ENCODE measurements at places on chromosomes 2 and 18.

DNA sequence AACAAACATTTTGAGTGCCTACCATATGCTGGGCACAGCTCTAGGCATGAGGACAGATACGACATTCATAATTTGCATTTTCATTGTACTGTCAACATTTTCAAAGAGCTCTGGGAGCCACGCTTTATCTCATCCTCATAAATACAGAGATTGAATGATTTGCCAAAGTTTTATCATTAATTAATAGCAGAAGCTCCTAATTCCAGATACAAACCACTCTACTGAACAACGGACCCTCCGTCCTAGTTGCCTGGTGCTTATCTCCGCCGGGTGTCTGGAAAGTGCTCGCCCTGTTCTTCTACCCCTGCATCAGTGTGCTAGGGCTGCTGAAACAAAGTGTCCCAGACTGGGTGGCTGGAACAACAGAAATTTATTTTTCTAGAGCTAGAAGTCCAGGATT is 23.8 kb downstream of the SERTAD2 start:
- DNase-seq, result no peak

GRCh38 chr2:157837851-157838441 is 38.2 kb downstream of the ACVR1 start:
- DNase-seq, result no peak

- no peak for DNase-seq
Measured at GRCh38 chr2:24181849-24182248, 7.0 kb downstream of the FAM228A start.

- DNase-seq, result no peak
Measured at GRCh38 chr18:69152436-69152835, 248.3 kb upstream of the DOK6 start.

GRCh38 chr2:157727693-157728092 is 99.0 kb upstream of the ACVR1C start:
- DNase-seq, result no peak

GRCh38 chr2:220002251-220002650 is 374.8 kb downstream of the SLC4A3 start:
- no peak for DNase-seq

DNA sequence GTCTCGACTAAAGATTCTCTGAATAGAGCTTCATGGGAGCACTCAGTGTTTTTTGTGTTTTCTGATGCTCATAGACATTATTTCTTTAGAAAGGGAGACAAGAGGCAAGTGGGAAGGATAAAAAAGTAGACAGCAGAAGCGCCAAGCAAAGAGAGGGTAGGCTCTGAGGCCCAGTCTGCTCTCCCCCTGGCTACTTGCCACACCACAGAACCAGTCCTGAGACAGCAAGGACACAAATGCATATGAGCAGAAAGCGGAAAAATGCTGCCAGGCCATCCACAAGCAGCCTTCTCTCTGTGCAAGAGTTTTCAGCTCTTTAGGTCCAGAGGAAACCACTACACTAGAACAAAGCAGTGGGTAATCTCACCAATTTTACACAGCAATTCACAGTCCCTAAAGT is 285.4 kb downstream of the ZNF521 start:
- no peak for DNase-seq

GRCh38 chr2:82652117-82652516 is 1807.0 kb downstream of the SUCLG1 start:
- no peak for DNase-seq

- no peak for DNase-seq
Measured at GRCh38 chr2:237456200-237456843, 30.7 kb upstream of the MLPH start.

GRCh38 chr2:121287146-121287798 is 2.3 kb upstream of the TFCP2L1 start:
- DNase-seq, result peak; percentile 74

DNA sequence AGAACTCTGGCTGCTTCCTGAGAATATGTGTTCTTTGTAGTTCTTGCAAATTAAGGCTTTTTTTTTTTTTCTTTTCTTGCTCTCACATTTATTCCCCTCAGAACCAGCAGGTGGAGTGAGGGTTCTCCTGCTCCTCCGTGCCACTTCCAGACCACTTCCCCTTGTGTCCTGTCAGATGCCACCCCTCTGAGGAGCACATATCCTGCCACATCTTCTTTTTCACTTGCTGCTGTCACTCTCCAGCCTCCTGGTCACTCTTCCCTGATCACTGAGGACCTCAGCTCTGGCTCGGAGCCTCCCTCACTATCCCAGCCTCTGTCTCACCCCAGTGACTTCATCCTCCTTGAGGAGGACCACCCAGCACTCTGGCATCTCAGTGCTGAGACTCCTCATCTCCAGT is 100.5 kb downstream of the TACR1 start:
- DNase-seq, result no peak

DNA sequence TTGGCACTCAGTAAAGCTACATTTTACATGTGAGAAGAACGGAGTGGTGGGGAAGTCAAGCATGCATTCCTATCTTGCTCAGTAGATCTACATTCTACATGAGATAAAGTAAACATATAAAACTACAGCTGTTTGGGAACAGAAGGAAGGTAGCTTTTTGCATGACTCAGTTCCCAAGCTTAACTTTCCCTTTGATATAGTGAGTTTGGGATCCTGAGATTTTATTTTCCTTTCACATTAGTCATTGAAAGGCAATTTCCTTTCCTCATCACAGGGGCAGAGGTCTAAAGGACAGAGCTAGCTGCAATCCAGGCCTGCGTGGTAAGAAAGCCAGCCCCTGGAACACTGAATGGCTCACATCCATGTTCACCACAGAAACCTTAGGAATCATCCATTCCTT is 257.2 kb downstream of the SRBD1 start:
- no peak for DNase-seq

DNA sequence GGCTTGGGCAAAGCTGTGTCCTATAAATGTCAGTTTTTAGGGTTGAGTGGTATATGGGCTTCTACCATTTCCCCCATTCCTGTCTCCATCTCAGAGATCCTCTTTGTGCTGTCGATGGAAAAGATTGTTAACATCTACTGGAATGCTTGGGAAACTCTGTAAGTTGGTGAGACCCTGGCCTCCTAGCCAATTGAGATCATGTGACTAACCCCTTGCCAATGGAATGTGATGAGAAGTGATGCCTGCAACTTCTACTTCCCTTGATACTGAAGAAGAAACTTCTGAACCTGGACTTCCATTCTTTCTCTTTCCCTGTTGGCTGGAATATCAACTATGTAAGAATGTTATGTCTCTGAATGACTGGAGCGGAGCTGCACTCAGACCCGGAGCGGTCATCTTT is 14.5 kb downstream of the SLC39A10 start:
- DNase-seq, result no peak

DNA sequence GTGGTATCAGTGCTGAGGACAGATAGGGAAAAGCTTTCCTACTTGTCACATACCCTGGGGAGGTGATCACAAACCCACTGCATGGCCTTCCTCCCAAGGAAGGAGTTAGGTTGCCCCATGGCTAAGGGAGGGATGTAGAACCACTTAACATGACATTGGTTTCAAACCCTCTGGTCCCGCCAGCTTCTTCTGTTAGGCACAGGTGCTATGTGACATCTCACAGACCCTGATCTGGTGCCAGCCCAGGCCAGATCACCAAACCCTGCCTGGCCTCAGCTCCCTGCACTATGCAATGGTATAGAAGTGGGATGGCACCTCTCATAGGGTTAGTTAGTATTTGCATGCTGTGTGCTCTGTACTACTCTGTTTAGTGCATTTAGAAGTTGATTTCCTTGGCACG is 58.0 kb downstream of the TCF7L1 start:
- no peak for DNase-seq

DNA sequence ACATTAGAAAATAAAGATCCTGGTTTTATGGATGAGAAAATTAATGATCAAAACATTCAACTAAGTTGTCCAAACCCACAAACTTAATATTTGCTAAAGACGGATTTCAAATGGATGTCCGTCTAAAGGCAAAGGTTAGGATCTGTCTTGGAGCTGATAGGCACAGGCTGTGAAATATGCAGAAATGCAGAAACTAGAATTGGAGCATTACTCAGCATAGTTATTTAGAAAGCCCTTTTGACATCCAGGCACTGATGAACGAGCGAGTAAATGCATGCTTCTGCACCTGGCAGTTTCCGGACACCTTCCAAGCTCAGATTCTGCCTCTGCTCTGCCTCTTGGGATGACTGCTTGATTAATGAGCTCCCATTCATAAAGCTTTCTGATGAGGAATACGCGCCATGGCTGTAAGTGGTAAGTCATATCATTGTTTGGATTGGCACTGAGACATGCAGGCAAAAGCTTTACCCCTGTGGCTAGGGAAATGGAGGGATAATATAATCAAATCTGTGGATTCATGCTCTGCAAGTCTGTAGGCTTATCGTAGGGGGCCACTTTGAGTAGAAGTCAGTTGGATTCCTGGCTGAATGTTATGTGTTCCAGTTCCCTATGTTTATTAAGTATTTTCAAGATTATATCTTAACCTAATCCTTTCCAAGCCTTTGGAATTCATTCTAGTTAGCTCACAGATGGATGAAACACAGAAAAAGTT is 2176.3 kb upstream of the CELF4 start:
- DNase-seq, result no peak

DNA sequence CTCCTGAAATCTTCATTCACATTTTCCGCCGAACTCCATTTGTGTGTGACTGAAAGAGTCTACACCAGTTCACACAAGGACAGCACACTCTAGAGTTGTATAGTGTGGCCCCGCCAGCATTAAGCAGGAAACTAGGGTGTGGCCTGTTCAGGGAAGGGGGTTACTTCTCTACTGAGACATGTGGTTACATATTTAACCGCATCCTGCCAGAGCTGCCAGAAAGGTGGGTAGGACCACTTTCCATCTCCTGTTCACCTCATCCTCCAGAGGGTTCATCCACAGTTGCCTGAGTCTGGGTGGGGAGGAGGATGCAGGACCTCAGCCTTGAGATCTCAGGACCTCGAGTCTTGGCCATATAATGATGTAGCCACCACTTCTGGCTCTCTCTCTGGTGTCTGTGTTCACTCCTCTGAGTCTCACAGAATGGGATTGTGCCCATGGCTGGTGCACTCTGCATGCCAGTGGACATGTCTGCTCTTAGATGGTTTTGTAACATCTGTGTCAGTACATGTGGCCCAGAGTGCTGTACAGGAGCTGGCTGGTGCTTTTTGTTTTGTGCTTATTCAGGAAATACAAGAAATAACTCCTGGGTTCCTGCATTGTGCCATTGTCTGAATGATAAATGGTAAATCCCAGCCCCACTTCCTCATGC is 7.7 kb upstream of the SP140L start:
- DNase-seq, result no peak

GRCh38 chr2:168603439-168603961 is 147.4 kb downstream of the CERS6 start:
- no peak for DNase-seq

GRCh38 chr2:199811346-199811745 is 39.6 kb downstream of the FTCDNL1 start:
- DNase-seq, result no peak

DNA sequence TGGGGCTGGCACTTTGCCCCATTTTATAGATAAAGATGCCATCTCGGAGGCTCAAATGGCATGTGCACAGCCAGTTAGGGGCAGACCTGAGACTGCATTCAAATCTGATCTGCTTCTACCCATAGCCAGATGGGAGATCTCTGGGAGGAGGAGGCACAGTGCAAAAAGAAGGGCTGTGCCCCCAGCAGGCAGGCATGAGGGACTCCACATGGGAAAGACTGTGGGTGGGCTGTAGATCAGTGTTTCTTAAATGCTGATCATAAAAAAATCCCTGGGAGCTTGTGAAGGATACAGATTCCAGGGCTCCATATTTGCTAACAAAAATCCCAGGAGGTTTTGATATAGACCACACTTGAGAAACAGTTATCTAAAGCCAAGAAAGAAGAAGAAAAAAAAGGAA is 15.2 kb downstream of the PAX8 start:
- DNase-seq, result no peak

- peak; percentile 16 for DNase-seq
Measured at GRCh38 chr18:49728542-49728941, 84.8 kb downstream of the ACAA2 start.

DNA sequence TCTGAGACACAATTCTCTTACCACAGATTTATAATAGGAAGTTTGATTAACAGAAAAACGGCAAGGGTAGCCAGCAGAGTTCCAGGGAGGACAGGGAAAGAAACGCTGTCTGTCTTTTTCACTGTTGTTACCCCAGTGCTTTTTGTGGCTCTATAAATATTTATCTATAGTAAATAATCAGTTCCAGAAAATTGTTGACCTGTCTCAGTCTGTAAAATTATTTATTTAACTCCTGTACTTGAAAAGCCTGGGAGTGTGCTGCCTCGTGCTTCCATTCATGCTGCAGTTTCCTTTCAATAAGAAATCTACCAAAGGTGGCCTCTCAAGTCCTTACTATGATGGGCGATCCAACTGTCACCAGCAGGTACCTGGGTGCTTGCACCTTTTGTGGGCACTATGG is 102.9 kb downstream of the ETAA1 start:
- DNase-seq, result no peak

DNA sequence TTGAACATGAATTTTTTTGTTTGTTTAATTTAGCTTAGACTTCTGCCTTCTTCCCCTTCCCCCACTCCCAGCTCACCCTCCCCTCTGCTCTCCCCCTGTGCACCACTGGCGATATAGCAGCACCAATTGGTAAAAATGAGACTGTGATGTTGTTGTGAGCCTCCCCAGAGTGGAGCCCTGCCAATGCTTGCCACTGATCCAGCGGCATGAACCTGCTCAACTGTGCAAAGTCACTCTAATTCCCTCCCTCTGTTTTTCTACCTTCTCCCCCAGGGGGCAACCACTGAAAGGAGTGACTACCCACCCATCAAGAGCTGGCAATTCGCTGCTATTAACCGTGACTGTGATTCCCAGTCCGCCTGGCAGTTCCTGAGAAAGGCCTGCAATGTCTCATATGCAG is 30.2 kb downstream of the KLHL14 start:
- DNase-seq, result no peak

DNA sequence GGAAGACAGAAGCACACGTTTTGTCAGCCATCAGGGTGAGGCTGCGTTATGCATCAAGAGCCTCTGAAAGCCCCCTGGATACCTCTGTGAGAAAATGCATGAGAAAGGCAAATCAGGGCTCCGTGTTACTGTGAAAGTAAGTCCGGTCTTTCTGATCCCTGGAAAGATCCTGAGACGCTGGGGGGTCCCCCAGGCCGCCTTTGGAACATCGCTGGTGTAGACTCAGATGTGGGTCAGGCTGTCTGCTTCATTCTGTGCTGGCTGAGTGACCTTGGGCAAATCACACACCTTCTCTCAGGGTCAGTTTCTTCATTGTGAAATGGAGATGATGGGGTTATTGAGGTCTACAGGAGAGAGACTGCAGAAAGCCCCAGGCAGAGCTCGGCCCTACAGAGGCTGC is 42.0 kb upstream of the HS6ST1 start:
- DNase-seq, result no peak

GRCh38 chr2:233012301-233012971 is 620 bp downstream of the NGEF start:
- DNase-seq, result no peak

All from KG1 (cell line).